ENCODE measurements at places on chromosomes 13 and 19.

DNA sequence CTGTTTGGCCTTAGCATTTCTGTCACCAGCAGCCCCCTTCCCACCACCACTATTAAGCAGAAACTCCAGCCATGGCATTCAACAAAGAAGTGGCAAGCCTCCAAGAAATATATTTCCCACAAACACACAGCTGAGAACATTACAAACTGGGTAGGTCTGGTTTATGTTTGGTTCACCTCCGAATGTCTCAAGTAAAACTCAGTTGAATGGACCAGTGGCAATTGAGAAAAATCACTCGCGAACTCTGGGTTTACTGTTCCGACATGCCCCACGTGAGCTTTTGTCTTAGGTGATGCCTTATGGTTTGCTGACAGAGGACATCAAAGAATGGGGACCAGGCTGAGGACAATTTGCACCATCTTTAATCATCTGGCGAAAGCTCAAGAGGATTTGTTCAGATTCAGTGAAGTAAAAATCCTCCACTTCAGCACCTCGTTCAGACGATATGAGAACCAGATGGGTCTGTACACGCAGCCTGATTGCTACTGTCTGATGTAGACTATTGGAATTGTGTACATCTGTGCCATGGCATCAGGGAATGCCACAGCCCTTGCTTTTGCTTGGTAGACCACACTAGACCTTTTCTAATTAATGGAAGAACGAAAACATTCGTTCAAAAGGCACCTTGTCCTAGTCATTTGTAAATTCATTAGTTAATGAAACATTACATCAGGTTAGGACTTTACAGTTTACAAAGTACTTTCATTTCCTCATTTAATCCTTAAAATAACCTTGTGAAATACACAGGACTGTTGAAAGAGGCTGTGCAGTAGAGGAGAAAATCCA is 59.4 kb downstream of the SLC10A2 start:
- no peak for DNase-seq

DNA sequence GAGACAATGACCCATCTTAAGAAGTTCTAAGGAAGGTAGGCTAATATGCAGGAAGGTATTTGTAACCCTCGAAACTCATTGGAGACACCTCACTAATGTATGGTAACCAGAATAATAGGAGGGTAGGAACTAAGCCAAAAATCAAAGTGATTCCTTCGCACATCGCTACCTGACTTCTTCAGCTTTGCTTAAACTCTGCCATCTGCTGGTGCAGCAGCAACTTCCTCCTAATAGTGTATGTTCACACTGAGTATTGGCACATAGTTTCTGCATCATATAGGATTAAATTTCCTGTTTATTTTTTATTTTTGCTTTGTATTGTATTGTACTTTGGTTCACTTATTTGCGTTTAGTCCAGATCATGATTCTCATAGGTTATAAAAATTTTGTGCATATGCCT is 676.2 kb downstream of the GPC5 start:
- DNase-seq: no peak

DNA sequence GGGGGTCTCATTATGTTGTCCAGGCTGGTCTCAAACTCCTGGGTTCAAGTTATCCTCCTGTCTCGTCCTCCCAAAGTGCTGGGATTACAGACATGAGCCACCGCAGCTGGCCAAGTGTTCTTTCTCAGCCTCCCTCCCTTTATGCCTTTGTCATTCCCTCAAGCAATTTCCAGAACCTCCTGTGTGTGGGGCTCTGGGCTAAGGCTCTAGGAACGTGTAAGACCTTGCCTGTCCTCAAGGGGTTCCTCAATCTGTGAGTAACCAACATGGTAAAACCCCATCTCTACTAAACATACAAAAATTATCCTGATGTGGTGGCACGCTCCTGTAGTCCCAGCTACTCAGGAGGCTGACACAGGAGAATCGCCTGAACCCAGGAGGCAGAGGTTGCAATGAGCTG is 15.5 kb upstream of the SPACA4 start:
- DNase-seq: no peak

- no peak for DNase-seq
Measured at GRCh38 chr13:106156468-106156867, 379.0 kb downstream of the EFNB2 start.

- DNase-seq: no peak
Measured at GRCh38 chr13:73876323-73876722, 257.9 kb downstream of the KLF12 start.
